Umbilical cord (tissue), 2 donors: ENCODE measurements at places on chromosomes 6 and 20.
A peak's percentile ranks its signal among the peaks of the same experiment; 100 is the strongest.

DNA sequence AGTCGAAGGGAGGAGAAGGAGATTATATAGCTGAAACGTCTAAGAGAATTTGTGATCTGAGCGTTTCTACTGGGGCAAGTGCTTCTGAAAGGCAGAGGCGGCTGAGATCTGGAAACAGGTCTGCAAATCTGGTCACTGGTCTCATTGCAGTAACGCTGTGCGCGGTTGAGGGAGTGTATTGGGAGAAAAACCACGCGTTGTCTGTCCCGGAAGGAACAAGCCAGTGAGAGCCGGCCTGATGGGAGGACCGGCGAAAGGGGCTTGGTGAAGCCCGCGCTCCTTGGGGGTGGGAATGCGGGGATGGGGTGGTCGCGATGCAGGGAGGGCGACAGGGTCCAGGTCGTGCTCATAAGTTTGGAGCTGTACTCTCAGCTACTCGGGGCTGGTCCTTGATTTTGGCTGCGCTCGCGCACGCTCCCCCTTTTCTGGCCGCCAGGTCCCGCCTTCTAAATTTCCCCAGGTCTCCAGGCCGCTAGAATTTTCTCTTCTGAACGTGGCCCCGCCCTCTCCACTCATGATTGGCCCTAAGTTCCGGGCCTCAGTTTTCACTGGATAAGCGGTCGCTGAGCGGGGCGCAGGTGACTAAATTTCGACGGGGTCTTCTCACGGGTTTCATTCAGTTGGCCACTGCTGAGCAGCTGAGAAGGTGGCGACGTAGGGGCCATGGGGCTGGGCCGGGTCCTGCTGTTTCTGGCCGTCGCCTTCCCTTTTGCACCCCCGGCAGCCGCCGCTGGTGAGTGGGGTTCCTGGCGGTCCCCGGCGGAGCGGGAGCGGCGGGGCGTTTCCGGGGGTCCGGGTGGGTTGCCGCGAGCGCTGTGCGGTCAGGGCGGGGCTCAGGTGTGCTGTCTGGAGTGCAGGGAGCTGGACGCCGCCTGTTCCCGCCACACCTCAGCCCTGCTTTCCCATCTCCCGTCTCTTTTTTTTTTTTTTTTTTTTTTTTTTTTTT, at the start of gene MICB:
MICB (plus strand) TSS at position 615 of the 946 bp plus-strand sequence; CDS start at position 664, 49 bp downstream.
- DNase-seq: peak; percentile 52

DNA sequence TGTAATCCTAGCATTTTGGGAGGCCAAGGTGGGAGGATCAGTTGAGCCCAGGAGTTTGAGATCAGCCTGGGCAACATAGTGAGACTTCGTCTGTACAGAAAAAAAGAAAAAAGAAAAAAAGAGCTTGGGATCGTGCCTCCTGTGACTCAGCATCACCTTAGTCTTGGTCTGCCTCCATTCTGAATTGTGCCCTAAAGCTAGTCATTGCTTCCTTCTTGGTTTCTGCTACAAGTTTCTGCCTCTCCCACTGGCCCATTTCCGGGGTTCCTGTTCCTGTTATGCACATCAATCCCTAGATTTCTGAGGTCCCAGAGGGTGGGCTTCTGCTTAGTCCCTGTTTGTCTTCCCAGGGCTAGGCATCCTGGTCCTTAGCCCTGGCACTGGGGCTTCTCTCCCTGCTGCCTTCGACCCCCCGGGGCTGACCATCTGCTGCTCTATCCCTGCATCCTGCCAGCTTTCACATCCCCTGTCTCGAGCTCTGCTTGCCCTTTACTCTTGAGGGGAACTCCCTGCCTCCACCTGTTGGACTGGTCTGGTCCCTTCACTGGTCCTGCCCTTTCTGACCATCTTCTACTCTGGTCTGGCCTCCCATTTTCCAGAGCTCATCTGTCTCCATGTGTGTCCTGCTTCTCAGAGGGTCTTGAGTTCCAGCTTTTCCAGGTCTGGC, 77.5 kb upstream of the ESR1 start:
- DNase-seq: no peak

- DNase-seq: no peak
Observed at GRCh38 chr6:106159531-106159940, 73.4 kb downstream of the PRDM1 start.

- DNase-seq: no peak
Observed at GRCh38 chr6:166570929-166571713, 15.4 kb downstream of the RAMACL start.

GRCh38 chr20:20663841-20664240, 48.6 kb downstream of the RALGAPA2 start:
- DNase-seq: no peak

GRCh38 chr6:26594131-26594498, 2.6 kb upstream of the ABT1 start:
- DNase-seq: no peak

DNA sequence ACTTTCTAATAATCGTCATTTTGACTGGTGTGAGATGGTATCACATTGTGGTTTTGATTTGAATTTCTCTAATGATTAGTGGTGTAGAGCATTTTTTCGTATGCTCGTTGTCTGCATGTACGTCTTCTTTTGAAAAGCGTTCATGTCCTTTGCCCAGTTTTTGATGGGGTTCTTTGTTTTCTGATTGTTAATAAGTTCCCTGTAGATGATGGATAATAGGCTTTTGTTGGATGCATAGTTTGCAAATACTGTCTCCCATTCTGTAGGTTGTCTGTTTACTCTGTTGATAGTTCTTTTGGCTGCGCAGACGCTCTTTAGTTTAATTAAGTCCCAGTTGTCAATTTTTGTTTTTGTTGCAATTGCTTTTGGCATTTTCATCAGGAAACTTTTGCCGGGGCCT, 32.3 kb upstream of the XRN2 start:
- no peak for DNase-seq

- no peak for DNase-seq
Observed at GRCh38 chr20:47300071-47300470, 56.4 kb downstream of the ZMYND8 start.
